ENCODE measurements at places on chromosomes 16 and 17.

- DNase-seq, result no peak
These were observed 60.8 kb upstream of the MED9 start for GRCh38 chr17:17416007-17416399.

- no peak for DNase-seq
These were observed 190.9 kb downstream of the CCDC182 start for GRCh38 chr17:57553991-57554825.

GRCh38 chr17:17538417-17539391, 42.5 kb upstream of the RASD1 start:
- DNase-seq, result no peak

GRCh38 chr16:11016524-11016988, 72.2 kb downstream of the CLEC16A start:
- no peak for DNase-seq

- no peak for DNase-seq
These were observed 70.1 kb downstream of the NLK start for GRCh38 chr17:28112606-28113005.

- no peak for DNase-seq
These were observed 8.3 kb downstream of the CARD14 start for GRCh38 chr17:80177986-80178595.

DNA sequence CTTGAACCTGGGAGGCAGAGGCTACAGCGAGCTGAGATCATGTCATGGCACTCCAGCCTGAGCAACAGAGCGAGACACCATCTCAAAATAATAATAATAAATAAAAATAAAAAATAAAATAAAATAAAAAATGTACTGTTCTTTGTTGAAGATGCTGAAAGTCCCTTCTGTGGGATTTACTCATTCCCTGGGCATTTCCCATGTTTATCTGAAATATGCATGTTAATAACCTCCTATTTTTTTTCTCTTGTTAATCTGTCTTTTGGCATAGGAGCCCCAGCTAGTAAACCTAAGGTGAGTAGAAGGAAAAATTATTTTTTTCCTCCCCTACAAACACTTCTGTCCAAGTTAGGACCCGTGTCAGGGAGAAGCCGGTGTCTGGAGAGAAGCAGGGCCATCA, 34.4 kb downstream of the TMEM92 start:
- no peak for DNase-seq

DNA sequence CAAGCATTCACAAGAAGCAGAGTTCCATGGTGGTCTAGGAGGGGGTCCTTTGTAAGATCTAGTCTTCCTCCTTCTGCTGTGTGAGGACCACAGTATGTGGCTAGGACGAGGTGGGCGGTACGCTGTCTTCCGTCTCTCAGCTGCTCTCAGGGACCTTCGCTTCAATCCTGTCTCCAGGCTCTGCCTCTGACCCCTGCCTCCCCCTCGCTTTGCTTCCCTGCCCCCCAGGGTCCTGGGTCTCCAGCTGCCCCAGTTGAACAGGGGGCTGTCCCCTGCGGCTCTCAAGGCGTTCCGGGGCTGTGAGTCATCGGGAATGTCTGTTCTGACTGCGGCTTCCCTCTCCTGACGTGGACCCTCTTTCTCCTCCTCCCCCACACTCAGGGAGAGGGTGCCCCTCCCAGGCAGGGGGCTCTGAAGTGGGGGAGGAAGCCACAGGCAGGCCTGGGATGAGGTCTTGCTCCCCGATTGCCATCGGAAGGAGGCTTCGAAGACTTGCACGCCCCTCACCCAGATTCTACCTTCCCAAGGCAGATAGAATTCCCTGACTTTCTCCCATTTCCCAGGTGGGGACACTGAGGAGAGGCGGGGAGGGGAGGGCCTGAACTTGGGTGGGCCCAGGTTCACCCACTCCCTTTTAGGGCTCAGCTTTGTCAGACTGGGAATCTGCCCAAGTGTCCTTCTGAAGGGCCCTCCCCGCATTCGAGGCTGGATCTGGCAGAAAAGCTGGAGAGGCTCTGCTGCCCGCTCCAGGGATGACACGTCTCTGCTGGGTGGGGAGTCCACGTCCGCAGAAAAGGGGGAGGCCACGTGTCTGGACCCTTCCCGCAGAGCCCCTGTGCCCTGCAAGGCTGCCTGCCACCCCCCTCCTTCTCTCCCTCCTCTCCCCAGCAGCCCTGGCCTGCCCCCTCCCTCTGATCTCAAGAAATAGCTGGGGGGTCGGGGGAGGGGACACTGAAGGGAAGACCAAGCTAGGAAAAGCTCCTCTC, 9.1 kb upstream of the COL1A1 start:
- DNase-seq, result no peak

DNA sequence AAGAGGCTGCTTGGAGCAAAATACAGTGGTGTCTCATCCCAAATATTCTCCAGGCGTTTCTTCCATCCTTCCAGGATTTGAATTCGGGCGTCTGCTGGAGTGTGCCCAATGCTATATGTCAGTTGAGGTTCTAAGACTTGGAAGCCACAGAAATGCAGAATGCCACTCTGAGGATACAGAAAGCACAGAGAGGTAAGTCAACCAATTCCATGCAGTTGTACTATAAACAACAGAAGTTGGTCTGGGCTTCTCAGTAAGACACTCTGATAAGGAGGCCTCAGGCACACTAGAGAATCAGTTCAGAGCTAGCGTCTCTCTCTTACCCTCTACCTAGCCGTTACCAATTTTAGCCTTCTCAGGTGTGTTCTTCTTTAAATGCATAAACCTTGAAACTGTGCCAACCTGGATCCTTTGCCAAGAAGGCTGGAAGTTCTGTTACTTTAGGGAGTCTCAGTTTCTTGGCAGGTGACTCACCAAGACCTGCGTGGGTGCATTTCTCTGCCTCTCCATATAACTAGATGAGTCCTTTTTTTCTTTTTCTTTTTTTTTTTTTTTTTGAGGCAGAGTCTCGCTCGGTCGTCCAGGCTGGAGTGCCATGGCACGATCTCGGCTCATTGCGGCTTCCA, 15.1 kb downstream of the NQO1 start:
- no peak for DNase-seq

- no peak for DNase-seq
These were observed 26.7 kb upstream of the PLCG2 start for GRCh38 chr16:81752225-81752875.

GRCh38 chr17:28592260-28592659, 6.6 kb downstream of the SPAG5 start:
- no peak for DNase-seq

- DNase-seq, result no peak
These were observed 42.4 kb downstream of the NXPH3 start for GRCh38 chr17:49618028-49618611.

DNA sequence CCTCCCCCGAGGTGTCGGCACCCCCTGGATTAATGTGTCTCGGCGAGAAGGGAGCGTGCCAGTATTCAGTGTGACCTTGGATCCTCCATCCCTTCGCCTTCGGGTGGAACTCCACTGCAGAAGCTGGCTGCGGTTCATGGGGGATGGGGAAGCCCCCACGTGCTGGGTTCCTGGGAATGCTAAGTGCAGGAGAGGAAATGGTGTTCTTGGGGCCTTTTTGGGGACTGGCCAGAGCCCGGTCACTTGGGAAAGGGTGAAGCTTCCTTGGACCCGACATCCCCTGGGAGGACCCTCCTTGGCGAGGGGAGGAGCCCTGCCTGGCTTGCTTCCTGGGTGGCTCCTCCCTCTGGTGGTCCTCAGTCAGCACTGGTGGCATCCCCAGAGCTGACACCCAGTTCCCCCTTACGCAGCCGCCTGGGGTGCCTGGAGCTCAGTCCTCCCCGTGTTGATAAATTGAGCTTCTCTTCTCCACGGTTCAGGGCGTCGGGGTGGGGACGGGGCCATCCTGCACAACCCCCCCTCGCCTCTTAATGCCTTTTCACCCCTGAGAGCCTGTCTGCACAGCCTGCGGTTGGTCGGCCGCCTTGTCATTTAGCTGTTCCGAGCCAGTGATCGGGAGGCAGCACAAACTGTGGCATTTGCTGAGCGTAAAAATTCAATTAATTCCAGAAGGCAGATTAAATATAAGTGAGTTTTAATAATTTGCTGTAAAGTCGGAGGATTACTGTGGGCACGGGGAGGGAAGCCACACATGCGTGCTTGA, 30.7 kb upstream of the GSE1 start:
- no peak for DNase-seq
